ENCODE measurements at places on chromosomes 5 and 9.

DNA sequence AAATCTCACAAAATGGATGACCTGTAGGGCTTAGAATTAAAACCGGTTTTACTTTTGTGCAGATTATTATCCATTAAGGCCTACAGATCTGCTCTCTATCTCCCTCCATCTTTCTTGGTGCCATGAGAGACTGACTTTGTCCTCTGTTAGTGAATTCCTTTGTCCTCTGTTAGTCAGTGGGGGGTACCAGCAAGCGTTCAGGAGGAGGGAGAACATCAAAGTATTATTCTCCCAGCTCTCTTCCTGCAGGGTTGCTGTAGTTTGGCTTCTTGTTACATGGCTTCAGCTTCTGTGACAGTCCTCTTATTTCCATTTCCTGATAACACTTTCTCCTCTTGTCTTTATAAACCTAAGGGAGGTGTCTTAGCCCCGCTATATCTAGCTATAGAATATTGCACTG lies 850.5 kb upstream of the SEMA6A start:
- DNase-seq, result no peak

DNA sequence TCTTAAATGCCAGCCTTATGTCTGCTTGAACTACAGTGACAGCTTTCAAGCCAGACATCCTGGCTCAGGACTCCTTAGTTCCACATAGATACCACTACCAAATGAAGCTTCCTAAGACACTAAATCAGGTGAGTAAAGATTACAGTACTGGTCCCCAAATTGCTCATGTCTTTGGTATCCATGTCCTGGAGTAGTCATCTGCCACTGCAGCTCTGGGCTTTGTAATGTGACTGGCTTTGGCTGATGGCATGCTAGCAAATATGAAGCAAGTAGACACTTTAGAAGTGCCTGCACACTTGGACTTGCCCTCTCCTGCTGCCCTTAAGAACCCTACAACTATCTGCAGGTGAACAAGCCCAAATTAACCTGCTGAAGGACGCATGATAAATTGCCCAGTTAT lies 334.9 kb downstream of the BNC2 start:
- DNase-seq, result no peak

DNA sequence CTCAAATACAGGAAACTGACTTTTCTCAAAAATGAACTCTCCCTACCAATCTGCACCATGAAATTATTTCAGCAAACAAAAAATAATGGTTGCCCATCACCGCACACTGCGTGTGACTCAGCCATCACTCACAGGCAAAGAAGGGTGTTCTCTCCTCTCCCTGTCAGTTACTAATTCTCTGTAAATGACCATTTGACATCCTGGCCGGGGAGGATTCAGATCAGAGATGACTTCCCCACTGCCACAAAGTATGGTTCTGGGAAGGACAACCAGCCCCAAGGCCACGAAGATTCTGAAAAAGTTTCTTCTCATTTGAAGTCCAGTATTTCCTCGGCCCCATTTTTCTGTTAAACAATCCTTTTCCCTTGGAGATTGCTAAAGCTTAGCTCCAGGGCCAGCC lies 199.4 kb downstream of the AUH start:
- no peak for DNase-seq

GRCh38 chr5:39440192-39440957 lies 15.6 kb upstream of the DAB2 start:
- no peak for DNase-seq

- no peak for DNase-seq
Observed at GRCh38 chr5:143775258-143775657, 36.7 kb upstream of the HMHB1 start.

DNA sequence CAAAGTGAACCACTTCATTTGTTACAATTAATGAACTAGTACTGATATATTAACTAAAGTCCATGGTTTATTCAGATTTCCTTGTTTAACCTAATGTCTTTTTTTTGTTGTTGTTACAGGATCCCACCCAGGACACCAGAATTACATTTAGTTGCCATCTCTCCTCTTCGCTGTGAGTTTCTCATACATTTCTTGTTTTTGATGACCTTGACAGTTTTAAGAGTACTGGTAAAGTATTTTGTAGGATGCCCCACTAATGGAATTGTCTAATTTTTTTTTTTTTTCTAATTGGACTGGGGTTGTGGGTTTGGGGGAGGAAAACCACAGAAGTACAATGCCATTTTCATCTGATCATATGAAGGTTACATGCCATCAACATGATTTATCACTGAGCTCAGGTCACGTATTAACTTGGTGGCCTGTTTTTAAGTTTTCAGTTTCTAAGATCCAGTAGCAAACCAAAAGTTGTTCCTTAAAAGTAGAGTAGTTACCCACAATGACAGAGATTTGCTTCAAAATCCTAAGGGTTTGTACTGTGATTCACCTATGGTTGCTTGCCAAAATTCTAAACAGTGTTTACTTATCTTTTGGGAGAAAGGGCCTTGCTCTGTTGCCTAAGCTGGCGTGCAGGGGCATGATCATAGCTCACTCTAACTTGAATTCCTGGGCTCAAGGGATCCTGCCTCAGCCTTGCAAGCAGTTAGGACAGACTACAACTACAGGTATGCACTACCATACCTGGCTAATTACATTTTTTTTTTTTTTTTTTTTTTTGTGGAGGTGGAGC lies 4.5 kb upstream of the OTULIN start:
- no peak for DNase-seq

- DNase-seq, result no peak
Observed at GRCh38 chr5:135344349-135344748, 54.7 kb downstream of the MACROH2A1 start.

GRCh38 chr5:148372166-148372725 lies 11.5 kb upstream of the FBXO38 start:
- no peak for DNase-seq

- no peak for DNase-seq
Observed at GRCh38 chr9:127237801-127238200, 26.8 kb upstream of the GARNL3 start.

DNA sequence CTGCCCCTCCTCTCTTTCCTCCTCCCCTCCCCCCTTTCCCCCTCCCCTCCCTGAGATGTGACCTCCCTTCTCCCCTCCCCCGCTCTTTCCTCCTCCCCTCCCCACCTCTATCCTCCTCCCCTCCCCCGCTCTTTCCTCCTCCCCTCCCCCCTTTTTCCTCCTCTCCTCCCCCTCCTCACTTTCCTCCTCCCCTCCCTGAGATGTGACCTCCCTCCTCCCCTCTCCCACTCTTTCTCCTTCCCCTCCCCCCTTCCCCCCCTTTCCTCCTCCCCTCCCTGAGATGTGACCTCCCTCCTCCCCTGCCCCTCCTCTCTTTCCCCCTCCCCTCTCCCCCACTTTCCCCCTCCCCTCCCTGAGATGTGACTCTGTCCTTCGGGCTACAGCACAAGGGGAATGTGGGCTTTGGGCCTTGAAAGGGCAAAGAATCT lies 169.8 kb downstream of the COL23A1 start:
- DNase-seq, result no peak
